Activated T-cell treated with anti-CD3 and anti-CD28 coated beads for 48 hours (primary cell): ENCODE measurements at places on chromosomes 7 and 10.
A peak's percentile ranks its signal among the peaks of the same experiment; 100 is the strongest.

GRCh38 chr7:78071491-78072200 lies 273.1 kb downstream of the PHTF2 start:
- no peak for DNase-seq

GRCh38 chr7:1690359-1690958 lies 20.4 kb downstream of the ELFN1 start:
- DNase-seq, result no peak

GRCh38 chr10:79942261-79943185 lies 6.4 kb downstream of the SFTPD start:
- DNase-seq, result no peak

GRCh38 chr7:42964293-42964692 lies 32.1 kb downstream of the MRPL32 start:
- no peak for DNase-seq

DNA sequence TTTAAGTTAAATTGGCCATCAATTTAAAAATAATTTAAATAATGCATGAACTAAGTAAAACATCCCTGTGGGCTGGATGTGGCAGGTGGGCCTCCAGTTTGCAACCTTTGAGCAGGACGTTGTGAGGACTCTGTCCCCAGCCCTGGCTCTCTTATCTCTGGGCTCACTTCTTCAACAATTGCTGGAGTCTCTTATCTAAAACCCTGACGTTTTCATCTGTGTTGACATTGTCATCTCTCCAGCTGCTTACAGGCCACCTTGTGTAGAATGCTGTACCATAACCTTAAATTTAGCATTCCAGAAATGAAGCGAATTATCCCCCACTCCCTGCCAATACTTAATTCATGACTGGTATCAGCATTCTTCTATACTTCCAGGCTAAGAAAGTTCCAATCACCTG lies 3.2 kb upstream of the KIF5B start:
- no peak for DNase-seq

DNA sequence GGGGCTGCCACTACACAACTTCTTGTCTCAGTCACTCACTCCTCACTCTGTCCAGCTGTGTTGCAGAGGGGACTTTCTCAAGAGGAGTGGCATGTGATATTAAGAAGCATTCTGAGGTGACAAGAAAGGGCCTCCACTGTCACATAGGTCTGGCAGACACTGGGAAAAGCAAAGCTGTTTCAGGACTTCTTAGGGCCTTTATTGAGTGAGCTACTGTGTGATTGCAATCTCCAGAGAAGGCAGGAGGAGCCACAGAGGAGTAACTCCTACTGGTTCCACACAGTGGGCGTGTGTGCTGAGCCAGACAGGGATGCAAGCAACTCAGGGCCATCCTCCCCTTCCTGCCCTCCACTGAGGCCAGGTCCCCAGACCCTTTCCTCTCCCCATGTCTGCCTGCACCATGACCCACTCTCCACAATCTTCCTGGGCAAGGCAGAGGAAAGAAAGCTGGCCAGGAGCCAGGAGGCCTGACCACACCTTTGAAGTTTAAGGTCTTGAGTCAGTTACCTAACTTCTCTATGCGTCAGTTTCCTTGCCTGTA lies 262.0 kb upstream of the ZMIZ1 start:
- DNase-seq, result no peak

DNA sequence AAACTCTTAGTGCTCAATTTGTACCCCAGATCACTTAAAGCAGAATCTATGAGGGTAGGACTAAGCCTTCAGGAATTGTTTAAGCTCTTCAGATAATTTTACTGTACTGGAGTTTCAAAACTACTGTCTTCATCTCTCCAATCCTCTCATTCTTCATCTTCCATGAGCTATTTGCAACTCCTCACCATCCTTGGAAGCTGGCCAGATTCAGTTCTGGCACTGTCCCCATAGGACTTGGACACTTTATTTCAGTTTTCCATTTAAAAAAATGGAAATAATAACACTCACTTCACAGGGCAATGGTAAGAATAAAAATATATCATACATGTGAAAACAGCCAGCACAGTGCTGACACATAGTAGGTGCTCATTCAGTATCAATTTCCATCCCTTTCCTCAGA lies 74.6 kb downstream of the PPP1R17 start:
- no peak for DNase-seq

DNA sequence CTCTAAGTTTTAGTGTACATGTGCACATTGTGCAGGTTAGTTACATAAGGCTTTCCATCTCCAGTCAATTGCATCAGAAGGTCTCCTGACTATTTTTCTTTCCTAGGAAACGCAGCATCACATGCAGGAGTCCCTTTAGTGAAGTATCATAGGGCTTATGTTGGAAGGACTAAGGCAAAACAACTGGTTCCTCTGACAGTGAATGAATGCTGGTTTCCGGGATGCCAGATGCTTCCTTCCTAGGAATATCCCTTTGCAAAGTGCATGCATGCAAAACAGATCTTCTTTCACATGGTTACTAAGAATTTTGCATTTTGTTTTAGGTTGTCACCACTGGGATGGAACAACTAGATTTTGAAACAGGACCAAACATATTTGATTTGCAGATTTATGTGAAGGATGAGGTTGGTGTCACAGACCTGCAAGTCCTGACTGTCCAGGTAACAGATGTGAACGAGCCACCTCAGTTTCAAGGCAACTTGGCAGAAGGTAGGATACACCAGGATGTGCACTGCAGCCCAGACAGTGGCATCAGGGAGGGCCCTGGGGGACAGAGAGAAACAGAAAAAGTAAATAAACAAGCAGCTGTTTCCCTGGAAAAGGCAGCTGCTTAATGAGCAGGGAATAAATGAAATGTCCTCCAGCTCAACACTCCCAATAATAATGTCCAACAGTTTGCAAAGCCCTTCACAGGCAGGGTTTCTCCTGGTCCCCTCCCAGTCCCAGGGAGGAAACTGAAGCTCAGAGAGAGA lies 17.8 kb downstream of the CDHR3 start:
- DNase-seq, result no peak

- no peak for DNase-seq
Measured at GRCh38 chr10:49400365-49400764, 4.5 kb upstream of the DRGX start.

GRCh38 chr7:1555046-1555812 lies 776 bp downstream of the TMEM184A start:
- DNase-seq, result no peak

DNA sequence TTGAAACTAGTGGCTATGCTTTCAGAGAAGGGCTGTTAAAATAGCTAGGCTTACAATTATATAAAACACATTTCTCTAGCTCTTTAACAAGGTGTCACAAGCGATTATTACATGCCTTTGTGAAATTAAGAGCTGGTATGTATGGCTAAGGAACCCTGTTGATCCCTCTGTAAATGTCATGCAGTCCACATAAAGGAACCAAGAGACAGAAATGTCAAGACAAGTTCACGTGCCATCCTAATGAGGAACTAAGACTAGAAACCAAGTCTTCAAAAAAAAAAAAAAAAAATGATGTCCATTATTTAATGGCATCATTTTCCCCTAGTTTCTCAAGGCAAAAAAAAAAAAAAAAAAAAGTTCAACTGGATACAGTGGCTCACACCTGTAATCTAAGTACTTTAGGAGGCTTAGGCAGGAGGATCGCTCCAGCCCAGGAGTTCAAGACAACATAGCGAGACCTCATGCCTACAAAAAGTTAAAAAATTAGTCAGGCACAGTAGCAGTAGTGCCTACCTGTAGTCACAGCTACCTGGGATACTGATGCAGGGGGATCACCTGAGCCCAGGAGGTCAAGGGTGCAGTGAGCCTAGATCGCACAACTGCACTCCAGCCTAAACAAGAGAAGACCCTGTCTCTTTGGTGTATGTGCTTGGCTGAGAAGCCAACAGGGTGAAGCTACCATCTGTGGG lies 63.4 kb downstream of the SRPK2 start:
- DNase-seq, result no peak

GRCh38 chr10:104323085-104323484 lies 15.2 kb downstream of the ITPRIP start:
- DNase-seq, result no peak

- DNase-seq, result no peak
Measured at GRCh38 chr10:63622097-63622496, 100.9 kb downstream of the REEP3 start.

- DNase-seq, result no peak
Measured at GRCh38 chr10:75542084-75542483, 110.7 kb downstream of the LRMDA start.

DNA sequence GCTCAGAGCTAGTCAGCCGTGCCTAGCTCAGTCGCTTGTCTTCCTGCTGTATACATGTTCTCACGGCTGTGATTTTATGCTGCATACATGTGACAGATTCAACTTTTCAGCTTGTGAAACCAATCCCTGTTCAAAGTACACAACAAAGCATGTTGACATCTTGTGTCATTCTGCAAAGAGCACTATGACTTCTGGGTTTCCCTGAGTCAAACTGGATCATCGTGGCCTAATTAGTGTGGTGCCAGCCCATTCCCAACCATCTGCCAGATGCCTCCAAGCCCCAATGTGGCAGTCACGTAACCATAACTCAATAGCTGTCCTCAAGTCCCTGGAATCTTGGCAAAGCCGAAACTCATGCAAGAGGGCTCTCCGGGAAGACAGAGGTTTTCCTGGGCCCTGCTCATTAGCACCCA lies 144.8 kb downstream of the MYOF start:
- no peak for DNase-seq

DNA sequence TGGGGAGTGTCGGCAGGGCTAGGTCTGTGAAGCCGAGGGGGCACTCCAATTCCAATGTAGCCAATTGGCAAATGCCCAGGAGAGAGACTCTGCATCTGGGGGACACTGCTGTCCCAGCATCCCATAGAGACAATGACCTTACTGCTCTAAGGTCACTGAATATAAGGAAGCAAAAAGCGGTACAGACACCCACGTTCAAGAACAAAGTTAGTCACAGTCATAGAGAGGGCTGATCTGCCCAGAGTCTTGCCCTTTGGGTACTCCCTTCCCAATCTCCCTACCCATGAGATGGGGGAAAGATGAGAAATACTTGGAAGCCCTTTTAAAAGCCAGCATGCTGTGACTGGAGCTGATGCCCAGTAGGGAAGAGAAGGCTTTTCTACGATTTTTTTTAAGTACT lies 76.3 kb upstream of the GSDME start:
- no peak for DNase-seq

GRCh38 chr10:89852872-89853271 lies 151.5 kb downstream of the KIF20B start:
- DNase-seq, result no peak

- DNase-seq, result no peak
Measured at GRCh38 chr7:28165261-28165660, 15.3 kb downstream of the JAZF1 start.

DNA sequence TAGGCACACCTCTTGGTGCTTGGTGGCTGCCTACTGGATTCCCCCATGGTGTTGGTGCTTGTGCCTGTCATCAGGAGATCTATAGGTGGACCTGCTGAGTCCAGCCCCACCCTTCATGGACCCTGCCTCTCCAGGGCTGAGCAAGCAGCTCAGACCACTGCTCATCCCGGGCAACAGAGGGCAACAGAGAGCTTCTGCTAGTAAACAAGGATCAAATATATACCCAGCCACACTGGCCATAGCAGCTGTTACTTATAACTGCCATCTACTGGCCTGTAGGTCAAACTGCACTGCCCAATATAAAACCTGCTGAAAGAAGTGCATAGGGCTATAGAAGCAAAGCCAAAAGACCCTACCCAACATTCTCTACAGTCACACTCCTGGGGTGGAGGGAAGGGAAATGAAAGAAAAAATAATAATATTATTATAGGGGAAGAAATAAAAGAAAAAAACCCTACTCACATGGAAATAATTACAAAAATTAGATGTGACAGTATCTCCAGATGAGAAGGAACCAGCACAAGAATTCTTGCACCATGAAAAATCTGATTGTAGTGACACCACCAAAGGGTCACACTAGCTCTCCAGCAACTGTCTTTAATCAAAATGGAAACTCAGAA lies 54.9 kb upstream of the ZNF800 start:
- peak; percentile 22 for DNase-seq

DNA sequence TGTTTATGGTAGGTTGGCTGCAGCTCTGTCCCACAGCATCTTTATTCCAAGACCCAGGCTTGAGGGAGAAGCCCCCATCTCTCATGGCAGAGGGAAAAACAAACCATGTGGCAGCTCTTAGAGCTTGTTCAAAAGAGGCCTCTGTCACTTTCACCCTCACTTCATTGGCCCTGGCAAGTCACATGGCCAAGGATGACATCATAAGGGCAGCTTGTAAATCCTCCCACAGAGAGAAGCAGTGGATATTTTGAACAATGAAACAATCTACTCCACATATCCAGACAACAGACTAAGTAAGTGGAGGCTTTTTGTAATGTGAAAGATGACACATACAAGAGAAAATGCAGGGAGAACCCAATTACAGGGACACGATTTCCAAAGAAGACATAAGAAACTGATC lies 108.1 kb downstream of the GRID1 start:
- no peak for DNase-seq

DNA sequence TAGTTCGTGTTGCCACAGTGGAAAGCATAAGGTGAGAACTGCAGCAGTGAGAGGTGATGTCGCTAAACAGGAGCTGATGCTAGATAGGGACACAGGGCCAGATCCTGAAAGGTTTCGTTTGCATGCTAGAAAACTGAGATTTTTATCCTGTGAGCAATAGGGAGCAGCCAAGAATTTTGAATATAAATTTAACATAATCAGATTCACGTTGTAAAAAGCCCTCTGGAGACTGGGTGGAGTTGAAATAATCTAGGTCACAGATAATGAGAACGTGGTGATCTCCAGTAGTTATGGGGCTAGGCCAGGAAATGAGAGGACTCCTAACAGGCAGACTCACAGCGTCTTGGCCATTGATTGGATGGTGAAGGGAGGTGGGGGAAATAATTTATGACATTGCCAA lies 92.1 kb upstream of the IMMP2L start:
- no peak for DNase-seq

- no peak for DNase-seq
Measured at GRCh38 chr7:50584793-50585408, 19.7 kb upstream of the DDC start.
